ENCODE measurements at places on chromosomes 11 and 22.

GRCh38 chr11:121557348-121557747, 104.6 kb upstream of the SORL1-AS1 start:
- no peak for DNase-seq

DNA sequence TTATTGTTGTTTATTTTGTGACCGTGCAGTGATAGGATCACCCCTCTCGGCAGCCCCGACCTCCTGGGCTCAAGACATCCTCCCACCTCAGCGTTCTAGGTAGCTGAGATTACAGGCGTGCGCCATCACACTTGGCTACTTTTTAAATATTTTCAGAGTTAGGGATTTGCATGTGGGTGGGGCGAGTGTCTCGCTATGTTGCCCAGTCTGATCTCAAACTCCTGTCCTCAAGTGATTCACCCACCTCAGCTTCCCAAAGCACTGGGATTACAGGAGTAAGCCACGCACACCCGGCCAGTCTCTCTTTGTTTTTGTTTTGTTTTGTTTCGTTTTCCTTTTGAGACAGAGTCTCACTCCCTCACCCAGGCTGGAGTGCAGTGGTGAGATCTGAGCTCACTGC, 1.2 kb upstream of the INTS5 start:
- DNase-seq = no peak

GRCh38 chr22:33640900-33641299, 279.4 kb downstream of the LARGE1 start:
- DNase-seq = no peak

DNA sequence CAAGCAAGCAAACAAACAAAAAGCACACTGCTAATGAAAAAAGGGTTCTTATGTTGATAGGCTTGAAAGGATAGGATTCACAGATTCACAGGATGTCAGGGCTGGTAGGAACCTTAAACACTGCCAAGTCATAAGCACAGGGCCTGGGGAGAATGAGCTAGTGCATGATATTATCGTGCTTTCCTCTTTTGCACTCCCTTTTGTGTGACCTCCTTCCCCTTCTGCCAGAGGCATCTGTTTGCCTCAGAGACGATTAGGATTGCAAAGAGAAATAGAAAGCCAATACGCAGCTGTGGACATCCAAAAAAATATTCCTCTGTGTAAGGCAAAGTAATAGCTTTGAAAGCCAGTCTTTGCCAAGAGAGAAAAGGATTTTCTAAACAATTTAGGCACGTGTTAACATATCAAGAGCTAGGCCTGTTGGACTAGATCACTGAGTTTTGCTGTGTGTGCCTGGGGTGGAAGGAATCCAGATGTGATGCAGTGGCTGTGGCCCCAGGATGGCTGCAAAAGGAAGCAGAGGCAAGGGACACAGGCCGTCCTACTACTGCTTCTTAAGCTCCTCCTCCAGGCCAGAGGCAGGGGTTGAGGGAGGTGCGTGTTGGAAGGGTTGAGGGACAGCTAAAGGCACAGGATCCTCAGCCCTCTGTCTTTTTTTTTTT, 30.6 kb downstream of the MCHR1 start:
- peak; percentile 45 for DNase-seq
